Endothelial cell of umbilical vein (primary cell): ENCODE measurements at places on chromosomes 2 and 18. TPM values are rescaled to one million over a fixed set of nuclear protein-coding genes. Genes with fewer than 3 reads are reported as not detected.

DNA sequence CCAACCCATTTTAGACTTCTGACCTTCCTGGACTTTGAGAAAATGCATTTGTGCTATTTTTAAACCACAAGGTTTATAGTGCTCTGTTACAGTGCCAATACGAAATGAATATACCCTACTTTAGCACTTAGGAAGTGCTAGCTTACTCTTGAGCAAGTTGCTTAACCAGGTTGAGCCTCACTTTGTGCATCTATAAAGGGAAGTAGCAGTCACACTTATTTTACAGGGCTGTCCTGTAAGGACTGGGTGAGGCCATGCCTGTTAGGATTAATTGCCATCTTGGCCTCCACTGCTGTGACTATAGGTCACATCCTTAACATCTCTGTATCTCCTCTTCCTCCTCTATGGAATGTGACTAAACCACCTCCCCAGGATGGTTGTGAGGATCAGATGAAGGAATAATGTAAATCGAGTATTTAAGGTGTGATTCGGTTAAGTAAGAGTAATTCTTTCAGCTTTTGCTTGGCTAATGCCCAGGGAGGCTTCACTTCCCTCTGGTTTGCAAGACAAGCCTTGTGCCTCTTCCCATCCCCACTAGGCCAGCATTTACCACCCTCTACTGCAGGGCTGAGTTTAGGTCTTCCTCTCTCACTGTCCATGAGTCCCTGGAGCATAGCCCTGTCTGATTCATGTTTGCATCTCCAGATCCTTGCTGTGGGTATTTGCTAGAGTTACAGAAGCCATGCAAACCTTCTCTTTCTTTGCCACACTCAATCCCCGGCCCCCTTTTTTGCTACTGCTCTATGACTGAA, 341.2 kb downstream of the ZNF521 start:
- no peaks in the 10 kb centered on the region for H3K36me3 ChIP-seq
- H3K27me3 ChIP-seq, result no peaks in the 10 kb centered on the region
- no peak overlapping the region for H3K4me3 ChIP-seq
- DNase-seq, result no peak

DNA sequence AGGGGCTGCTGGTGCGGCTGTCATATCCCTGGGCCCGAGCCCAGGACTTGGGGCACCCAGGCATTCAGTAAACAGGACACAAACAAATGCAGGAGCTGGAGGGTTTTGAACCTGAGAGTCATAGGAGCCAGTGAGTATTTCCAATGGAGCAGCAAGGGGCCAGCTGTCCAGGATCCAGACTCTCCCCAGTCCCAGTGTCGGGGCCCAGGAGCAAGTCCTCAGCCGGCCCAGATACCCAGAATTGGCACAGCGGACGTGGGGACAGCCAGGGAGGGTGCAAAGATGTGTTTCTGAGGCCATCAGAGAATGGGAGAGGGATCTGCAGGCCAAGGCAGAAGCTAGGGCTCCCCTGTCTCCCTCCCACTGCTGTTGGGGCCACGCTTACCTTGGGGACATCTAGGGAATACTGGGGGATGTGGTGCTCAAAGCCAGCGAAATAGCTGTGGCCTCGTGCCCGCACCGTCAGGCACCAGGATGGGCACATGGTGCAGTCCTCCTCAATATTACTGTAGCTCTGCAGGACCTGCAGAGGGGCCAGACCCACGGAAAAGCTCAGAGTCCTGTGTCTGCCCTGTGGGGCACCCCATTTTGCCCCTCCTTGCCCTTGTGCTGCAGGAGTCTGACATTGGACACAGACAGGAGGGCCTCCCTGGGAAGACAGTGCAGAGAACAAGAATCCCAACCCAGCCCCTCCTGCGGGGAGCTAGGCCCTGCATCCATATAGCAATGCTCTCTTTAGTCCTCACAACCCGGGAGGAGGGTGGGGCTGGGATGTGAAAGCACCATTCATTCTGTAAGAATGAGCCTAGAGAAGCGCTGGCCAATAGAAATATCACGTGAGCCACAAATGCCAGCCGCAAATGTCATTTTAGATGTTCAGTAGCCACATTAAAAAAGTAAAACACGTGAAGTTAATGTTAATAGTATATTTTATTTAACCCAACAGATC, 15.4 kb downstream of the CFAP65 start:
- no peak for DNase-seq
- no peak overlapping the region for H3K4me3 ChIP-seq
- peaks cover 4% of the 10 kb centered on the region for H3K27me3 ChIP-seq
- no peak overlapping the region for H3K27ac ChIP-seq
- H3K4me1 ChIP-seq, result no peaks in the 10 kb centered on the region

- H3K27ac ChIP-seq, result no peak overlapping the region
- DNase-seq, result no peak
- H3K4me3 ChIP-seq, result no peak overlapping the region
- H3K4me1 ChIP-seq, result no peaks in the 10 kb centered on the region
- H3K27me3 ChIP-seq, result no peaks in the 10 kb centered on the region
- H3K36me3 ChIP-seq, result no peaks in the 10 kb centered on the region
Measured at GRCh38 chr2:228367356-228367755, 185.9 kb upstream of the SPHKAP start.

- H3K27ac ChIP-seq, result no peak overlapping the region
- H3K4me3 ChIP-seq, result no peak overlapping the region
- no peaks in the 10 kb centered on the region for H3K36me3 ChIP-seq
- no peak for DNase-seq
- no peaks in the 10 kb centered on the region for H3K27me3 ChIP-seq
- no peaks in the 10 kb centered on the region for H3K4me1 ChIP-seq
Measured at GRCh38 chr2:160680294-160680693, 186.7 kb upstream of the RBMS1 start.

- H3K27me3 ChIP-seq, result no peaks in the 10 kb centered on the region
- DNase-seq, result no peak
- peaks cover 3% of the 10 kb centered on the region for H3K4me1 ChIP-seq
- no peak overlapping the region for H3K27ac ChIP-seq
Measured at GRCh38 chr2:69765096-69765380, 23.1 kb downstream of the ANXA4 start.

DNA sequence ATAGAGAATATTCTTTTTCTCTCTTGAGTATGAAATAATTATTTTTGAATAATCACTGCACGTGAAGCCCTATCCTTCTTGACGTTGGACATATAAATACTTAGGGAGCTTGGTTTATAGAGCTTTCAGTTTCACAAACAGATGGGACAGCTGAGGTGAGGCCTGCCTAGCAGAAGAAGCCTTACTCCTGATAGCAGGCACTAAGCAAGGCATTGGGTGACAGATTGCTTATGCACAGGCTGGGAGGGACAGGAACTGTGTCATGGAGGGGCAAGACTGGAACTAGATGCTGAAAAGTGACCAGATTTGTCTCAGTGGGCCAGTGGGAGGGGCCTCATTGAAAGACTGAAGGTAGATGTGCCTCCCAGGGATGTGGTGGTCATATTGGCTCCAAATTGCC, 220.8 kb downstream of the NEDD4L start:
- H3K27me3 ChIP-seq, result no peaks in the 10 kb centered on the region
- no peak for DNase-seq
- peaks cover 33% of the 10 kb centered on the region for H3K4me1 ChIP-seq
- H3K4me3 ChIP-seq, result no peak overlapping the region
- no peak overlapping the region for H3K27ac ChIP-seq

Gene KCNG2
- not detected in 2 replicates for total RNA-seq

Gene FAHD2B
- 9.2 and 12.0 TPM in 2 replicates for total RNA-seq
